Activated CD4-positive, alpha-beta memory T cell treated with anti-CD3 and anti-CD28 coated beads, Interleukin-2, amount 10 ng/mL, durations not matched to agents 7 days and 5 days (primary cell): ENCODE measurements at places on chromosomes 4 and X. TPM values are rescaled to one million over a fixed set of nuclear protein-coding genes. Genes with fewer than 3 reads are reported as not detected.

DNA sequence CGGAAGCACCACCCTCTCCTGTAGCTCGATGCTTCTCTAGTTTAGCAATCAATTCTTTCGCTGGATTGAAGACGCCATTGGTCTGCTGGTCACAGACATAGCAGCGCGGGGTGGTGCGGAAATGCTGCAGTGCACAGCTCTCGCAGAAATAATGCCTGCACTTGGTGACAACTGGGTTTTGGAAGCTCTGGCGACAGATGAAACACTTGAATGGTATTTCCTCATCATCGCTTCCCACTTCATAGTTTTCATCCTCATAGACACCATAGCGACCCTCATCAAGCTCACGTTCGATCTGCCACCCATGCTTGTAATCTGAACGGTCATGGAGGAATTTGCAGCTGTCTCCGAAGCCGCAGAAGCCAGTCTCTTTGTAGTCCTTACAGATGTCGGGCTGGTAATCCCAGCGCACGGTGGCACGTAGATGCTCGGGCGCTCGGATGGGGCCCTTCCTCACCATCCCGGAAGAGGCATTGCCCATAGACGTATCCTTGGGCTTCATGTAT is 854 bp downstream of the RNF113A start:
- peak; percentile 42 for DNase-seq

DNA sequence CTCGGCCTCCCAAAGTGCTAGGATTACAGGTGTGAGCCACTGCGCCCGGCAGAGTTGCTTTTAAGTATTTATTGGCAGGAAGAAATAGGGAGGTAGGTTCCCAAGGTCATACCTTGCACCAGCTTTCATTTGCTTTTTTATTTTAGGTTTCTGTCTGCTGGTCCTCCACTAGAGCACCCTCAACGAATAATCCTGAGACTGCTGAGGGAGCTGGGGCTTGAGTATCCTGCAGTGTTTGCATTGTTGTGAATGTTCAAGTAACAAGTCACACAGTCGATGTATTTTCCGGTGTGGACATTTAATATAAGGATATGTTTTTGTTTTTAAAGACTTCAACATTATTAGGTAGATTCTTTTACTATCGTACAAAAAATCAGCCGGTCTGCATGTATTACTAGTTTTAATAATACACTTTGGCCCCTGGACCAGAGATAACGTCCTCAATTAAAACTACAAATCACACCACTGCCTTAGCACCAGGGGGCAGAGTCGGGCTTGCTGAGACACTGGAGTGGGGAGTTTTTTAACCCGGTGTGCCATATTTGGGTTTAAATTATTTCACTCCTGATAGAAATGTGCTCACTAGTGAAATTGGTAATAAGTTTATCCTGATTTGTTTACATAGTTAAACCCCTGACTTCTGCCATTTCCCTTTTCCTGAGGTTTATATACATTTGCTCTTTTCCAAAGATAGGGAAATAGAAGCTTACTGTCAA is 11.6 kb downstream of the SMIM20 start:
- peak; percentile 36 for DNase-seq

DNA sequence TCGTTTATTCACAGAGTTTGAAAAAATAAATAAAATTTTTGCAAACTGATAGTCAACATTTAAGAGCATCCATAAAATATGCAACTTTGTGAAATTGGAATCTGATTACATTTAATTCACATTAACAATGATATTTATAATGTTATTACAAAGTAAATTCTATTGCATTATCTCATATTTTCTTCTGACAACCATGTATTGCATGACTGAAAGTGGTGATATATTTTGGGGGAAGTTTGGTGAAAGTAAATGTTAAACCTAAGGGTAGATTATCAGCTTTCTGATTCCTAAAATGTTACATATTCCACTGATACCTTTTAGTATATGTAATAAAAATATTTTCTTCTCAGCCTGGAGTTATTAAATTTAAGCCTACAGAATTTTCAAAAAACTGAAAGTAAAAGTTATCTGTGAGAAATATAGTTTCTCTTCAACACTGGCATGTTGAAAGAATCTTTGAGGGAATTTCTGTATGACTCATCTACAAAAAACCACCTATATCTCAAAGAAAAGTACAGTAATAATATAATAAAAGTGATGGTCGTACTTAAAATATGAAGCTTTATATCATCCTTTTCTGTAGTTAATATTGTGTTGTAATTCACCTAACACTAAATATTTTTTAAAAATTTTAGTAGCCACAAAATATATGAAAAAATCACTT is 1179.6 kb upstream of the PCDH7 start:
- no peak for DNase-seq

DNA sequence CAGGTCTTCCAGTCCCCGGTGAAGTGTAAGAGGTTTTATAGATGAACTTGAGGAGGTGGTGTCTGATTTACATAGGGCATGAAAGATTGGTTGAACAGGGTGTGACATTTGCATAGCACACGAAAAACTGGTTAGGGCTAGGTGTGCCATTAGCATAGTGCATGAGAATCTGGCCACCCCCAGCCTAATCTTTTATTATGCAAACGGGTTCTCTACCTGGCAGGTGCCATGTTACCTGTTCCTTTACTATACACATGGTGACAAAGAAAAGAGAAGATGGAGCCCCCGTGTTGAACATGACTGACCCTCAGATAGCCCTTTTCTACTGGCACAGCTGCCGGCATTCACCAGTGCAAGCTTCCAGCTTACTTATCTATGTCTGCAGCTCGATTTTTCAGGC is 71.0 kb downstream of the UCHL1 start:
- no peak for DNase-seq

GRCh38 chr4:184729946-184730345 is 4.0 kb downstream of the CENPU start:
- no peak for DNase-seq

DNA sequence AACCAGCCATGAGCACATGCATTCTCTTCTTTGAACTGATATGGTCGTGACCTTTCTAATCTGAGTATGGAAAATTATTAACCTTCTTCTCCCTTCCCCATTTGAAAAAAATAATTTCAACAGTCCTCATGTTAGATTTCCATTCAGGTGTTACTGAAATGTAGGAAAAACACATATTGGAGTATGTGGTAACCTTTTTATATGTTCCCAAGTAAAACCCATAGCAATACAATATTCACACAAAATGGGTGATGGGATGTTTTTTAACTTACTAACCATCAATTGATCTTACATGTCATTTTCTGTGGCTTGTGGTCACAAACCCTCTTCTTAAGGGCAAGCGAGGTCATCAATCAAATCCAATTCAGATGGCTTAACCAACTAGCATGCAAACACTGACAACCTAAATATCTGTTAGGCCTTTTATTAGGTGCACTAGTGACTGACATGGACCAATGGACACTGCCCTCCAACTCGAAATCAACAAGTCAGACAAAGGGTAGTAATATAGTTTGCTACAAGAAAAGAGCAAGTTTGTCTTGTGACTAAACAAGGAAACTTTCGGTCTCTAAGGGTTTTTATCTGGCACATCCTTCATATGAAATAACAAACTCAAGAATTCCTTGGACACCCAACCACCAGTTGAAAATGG is 74.3 kb downstream of the CAMK2D start:
- no peak for DNase-seq

GRCh38 chr4:38951598-38951997 is 80.6 kb downstream of the TMEM156 start:
- DNase-seq: no peak

ETFDH gene
- total RNA-seq: 24.3 TPM

UGT2B11 gene
- not detected for total RNA-seq

TRPC3 gene
- 1.1 TPM for total RNA-seq

SPANXB1 gene
- not detected for total RNA-seq
